ENCODE measurements at places on chromosomes 6 and 20.

DNA sequence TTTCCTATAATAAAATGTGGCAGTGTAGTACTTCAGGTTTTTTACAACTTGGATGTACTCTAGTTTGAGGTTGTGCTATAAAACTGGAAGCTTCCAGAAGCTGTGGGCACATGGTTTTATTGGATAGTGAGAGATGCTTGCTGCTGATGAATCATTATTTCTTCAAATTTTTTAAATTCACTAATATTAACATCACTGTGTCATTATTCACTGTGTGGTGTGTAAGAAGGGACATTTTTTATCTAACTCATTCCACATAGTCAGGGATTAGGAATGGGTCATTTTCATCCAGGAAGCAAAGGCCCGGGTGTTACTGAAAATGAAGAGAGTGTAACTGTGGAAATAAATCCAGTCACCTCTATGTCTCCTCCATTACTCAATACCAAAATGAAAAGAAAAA lies 421.0 kb downstream of the TENT5A start:
- DNase-seq = no peak

DNA sequence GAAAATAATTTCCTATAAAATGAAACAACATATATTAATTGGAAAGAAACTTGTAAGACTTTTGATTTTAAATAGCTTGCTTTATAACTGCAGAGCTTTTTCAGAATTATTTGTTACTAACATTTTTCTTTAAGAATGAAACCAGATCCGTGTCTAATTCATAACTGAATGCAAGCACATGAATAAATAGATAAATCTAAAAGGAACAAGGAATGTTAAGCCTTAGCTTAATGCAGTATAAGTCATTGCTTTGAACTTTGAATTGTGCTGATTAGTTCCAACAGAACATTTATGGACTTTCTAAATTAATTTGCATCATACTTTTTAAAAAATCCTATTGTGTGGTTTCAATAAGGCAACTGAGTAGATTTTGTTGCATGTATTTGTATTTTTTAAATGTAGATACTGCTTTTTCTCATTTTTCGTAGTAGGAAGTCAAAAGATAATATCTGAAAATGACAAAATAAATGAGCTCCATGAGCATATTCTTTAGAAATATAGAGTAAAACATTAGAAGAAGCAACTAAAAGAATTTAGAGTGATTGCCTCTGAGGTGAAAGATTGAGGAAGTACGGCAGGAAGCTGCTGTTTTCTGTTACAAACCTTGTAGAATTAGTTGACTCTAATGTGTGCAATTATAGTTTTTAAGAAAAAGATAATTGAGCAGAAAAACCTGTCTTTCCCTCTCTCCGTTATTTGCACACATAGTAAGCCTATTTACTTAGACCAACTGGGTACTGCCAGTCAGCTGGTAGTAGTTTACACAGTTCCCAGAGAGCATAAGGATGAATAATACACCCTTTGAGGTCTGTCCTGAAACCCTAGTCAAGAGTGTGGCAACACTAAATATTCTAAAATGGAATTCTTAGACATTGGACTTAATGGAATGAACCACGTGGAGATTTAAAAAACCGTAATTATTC lies 32.6 kb upstream of the SLC35D3 start:
- peak; percentile 17 for DNase-seq

DNA sequence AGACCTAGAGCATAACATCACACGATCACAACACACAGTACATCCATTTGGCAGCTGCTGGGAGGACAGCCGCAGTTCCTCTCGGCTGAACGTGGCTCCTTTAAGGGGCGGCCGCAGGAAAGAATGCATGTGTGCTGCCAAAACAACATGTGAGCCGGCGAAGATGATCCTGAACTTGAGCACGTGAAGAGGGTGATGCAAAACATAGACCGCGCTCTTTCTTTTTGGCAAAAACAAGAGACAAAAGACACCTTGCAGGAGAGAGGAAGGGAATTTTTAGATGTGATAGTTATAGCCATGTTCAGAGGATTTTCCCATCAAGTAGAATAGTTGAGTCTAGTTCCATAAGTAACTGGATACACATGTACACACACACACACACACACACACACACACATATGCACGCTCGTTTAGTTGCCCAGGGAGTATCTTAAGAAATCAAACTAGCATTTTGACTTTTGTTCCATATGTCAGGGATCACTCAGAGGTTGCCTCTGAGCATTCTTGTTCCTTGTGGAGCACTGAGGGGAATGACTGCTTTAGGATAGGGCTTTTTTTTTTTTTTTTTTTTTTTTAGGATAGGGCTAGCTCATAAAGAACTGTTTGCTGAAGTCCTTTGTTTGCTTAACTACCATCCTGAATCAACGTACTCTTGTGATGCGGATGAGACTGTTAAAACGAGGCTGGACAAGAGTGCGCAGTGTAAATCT lies 21.7 kb upstream of the RANBP9 start:
- DNase-seq = peak; percentile 26

GRCh38 chr20:1434571-1435336 lies 31.9 kb downstream of the NSFL1C start:
- DNase-seq = no peak
